ENCODE measurements at places on chromosomes 4 and X.

DNA sequence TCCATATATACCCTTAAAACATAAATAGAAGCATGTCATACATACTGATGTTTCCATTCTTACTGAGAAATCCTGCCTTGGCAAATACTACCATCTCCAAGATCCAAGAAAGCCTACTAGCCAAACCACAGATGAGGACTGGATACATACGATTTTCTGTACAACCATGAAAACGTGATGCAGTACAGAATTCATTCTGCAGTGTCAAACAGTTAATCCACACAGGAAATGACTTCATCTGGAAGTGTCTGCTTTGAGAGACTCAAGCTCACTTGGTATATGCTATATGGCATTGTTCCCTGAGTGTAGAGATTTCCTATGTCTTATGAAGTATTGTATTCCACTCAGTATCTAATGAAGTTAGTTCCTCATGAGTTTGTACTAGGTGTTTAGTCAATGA is 94.3 kb downstream of the CT47B1 start:
- DNase-seq, result no peak
- H3K4me1 ChIP-seq, result peaks cover 9% of the 10 kb centered on the region
- no peak overlapping the region for H3K27ac ChIP-seq
- no peaks in the 10 kb centered on the region for H3K36me3 ChIP-seq
- no peak overlapping the region for H3K4me3 ChIP-seq

DNA sequence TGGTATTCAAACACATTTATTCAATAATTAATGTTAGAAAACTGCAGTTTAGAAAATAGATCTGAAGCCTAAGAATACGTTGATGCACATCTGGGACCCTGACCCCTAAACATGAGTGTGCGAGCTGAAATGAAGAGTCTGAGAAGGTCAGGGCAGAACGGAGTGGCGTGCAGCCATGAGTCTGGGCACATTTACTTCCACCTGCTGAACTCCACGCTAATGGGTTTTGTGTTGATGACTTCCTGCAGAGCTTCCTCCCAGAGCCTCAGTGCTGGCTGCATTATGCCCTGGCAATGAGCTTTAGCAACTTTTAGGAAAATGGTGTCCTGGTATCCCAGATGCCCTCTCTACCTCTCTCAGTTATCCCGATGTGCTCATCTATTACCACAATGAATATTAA is 53.1 kb downstream of the FAM114A1 start:
- H3K27ac ChIP-seq, result peak overlapping the region; percentile 30
- no peak overlapping the region for H3K4me3 ChIP-seq

DNA sequence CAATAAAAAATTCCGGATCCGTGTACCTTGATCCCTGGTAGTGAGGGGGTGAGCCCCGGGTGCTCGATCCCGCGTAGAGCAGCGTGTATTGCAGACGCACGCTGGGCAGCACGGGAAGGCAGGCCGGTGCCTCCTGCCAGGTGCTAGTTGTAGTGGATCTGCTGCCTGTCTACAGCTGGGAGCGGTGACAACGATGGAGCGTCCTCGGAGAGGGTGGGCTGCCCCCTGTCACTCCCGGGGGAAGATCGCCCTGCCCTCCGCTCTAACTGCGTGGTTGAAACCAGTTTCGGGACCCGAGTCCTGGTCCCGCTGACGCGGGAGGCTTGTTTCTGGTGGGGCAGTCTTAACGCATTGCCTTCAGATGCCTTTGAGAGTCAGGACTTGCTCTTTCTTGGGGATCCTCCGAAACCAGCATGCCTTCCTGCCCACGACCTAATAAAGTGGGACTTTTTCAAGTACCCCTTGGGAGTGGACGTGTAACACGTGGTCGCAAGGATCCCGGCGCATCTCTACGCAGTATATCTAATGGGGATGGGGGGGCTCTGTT is 2.7 kb upstream of the NKX6-1 start:
- no peak for DNase-seq
- H3K27me3 ChIP-seq, result peaks cover 72% of the 10 kb centered on the region
- no peak overlapping the region for H3K4me3 ChIP-seq
- peaks cover 22% of the 10 kb centered on the region for H3K4me1 ChIP-seq
- H3K27ac ChIP-seq, result no peak overlapping the region

DNA sequence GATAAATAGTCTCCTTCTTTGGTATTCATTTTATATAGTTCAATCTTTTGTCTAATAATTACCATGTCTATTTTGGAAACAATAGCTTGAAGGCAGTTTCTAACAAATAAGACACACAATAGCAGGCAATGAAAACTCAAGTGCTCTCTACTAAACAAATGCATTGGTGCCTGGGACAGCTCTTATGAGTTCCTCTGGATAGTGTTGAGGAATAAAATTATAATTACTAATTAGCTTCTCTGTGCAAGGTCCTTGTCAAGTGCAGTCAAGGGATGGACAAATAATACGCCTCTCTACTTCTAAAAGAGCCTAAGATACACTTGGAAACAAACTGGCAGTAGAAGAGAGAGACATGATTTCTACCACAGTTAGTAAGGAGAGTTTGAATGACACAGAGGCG is 229.0 kb upstream of the GLRA2 start:
- DNase-seq, result no peak
- no peaks in the 10 kb centered on the region for H3K4me1 ChIP-seq
- no peaks in the 10 kb centered on the region for H3K27me3 ChIP-seq
- no peak overlapping the region for H3K27ac ChIP-seq

GRCh38 chr4:70533211-70533610 is 14.8 kb downstream of the AMTN start:
- no peak overlapping the region for H3K27ac ChIP-seq
- DNase-seq, result no peak
- H3K4me3 ChIP-seq, result no peak overlapping the region
- no peaks in the 10 kb centered on the region for H3K4me1 ChIP-seq
- H3K27me3 ChIP-seq, result peaks cover 5% of the 10 kb centered on the region
